ENCODE measurements at places on chromosomes 11 and 22. TPM values are rescaled to one million over a fixed set of nuclear protein-coding genes. Genes with fewer than 3 reads are reported as not detected.

The XKR3 gene
- total RNA-seq = not detected

The SOX10 gene
- not detected for total RNA-seq

The LUZP2 gene
- total RNA-seq = not detected

The RELA gene
- 76.9 TPM for total RNA-seq

The ARHGAP42 gene
- not detected for total RNA-seq

The KIAA1671 gene
- total RNA-seq = 14.0 TPM

The CRYBA4 gene
- total RNA-seq = not detected

The PHOX2A gene
- not detected for total RNA-seq

The CLDN5 gene
- not detected for total RNA-seq

The SLC22A24 gene
- not detected for total RNA-seq

The TRPC6 gene
- total RNA-seq = not detected

The CACNA1I gene
- 0.37 TPM for total RNA-seq

The KCNJ11 gene
- total RNA-seq = 0.43 TPM

The TIGD3 gene
- 0.58 TPM for total RNA-seq

The ZBTB16 gene
- 3.0 TPM for total RNA-seq

The TBCEL gene
- 8.2 TPM for total RNA-seq
